Mucosa of descending colon (tissue), 3 donors: ENCODE measurements at places on chromosomes 13 and 19.
A peak's percentile ranks its signal among the peaks of the same experiment; 100 is the strongest.

DNA sequence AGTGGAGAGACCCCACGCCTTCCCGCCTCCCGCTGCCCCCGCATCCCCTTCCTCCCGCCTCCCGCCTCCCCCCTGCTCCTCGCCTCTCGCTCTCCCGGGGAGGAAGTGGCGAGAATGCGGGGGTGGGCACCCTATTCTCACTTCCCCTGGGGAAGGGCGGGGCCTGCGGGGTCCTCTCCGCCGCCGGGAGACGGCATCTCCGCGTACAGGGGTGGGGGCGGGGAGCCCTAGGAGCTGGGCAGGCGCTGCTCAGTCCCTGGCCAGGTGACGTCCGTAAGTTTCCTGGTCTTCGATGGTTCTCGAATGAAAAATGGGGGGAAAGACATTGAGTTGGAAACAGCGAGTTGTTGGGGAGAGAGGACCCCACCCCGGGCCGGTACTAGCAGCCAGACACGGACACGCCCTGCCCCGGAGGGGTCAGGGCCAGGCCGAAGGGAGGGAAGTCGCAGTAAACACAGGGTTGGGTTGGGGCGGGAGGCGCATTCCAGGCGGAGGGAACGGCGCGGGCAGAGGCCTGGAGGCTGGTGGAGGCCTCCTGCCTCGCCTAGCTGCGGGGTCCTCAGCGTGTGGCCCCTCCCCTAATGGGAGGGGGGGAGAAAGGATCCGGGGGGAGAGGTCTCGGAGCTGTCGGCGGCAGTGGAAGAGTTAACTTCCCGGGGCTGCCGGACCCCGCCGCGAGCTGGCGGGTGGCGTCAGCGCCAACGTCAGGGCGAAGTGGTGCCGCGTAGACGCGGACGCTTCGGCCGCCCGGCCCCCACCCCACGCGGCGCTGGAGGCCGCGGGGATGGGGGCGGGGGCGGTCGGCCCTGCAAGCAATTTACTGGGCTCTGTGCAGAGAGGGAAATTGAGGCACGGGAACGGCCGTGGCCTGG, 10.4 kb upstream of the JUND start:
- DNase-seq: peak; percentile 90

DNA sequence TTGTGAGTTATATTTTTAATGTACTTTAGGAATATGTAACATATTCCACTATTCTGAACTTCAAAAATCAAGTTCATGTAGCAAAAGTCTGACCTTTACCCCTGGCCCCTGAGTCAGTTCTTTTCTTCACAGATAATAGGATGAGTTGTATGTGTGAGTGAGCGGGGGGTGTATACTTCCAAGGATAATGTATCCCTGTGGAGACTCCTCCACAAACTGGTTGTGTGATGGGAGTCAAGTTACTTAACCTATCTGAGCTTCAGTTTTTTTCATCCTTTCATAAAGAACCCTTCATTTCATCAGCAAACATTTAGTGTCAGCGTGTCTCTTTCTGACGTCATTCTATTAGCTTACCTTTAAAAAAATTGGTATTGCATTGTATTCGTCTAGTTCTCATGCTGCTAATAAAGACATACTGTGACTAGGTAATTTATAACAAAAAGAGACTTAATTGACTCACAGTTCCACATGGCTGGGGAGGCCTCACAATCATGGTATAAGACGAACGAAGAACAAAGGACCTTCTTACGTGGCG, 288.1 kb upstream of the GPC6 start:
- no peak for DNase-seq

DNA sequence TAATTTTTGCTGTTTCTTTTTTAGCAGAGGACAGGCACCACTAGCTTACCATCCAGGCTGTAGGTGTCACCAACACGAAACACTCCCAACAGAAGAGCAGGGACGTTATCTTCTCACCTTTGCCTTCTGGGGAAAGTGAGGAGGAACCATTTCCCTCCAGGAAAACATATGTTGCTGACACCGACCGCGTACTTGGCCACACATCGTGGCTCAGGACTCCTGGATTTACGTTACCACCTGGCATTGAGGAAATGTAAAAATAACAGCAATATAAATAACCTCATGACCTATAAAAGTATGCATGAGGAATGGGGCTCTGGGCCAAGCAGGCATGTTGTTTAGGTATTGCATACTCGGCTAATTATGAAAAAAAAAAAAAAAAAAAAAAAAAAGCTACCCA, 525.1 kb downstream of the MYO16 start:
- DNase-seq: no peak

DNA sequence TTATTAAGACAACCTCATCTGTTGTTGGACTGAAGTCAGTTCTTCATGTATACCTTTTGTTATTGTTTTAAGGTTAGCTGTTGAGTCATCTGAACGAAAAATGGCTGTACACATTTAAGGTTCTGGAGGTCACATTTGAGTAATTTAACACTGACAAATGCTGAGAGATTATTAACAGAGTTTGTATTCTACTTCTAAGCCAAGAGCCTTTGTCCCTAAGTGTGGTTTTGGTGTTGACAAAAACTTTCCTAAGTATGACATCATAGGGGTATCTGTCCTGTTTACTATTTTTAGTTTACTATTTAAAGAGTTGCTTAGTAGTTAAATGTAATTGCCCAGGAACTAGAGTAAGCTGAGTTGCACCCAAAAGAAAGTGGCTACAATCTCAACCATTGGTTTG, 71.9 kb downstream of the CDK8 start:
- DNase-seq: no peak

GRCh38 chr19:18239303-18239702, 13.1 kb upstream of the PDE4C start:
- DNase-seq: no peak

- no peak for DNase-seq
Measured at GRCh38 chr19:58350871-58351557, 2.3 kb downstream of the A1BG start.

GRCh38 chr13:48235341-48236135, 2.5 kb downstream of the ITM2B start:
- DNase-seq: no peak

DNA sequence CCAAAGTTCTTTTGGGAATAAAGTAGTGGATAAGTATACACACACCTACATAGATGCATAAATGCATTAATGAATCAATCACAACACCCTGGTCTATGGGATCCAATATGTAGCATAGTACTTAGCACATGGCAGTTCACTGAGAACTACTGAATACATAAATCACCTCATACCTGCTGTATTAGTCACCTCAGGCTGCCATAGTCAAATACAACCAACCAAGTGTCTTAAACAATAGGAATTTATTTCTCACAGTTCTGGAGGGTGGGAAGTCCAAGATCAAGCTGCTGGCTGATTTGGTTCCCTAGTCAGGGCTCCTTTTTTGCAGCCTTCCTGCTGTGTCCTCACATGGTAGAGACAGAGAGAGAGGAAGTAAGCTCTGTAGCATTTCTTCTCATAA, 228.2 kb downstream of the NHLRC3 start:
- DNase-seq: no peak

GRCh38 chr13:26050568-26051230, 1.1 kb downstream of the SHISA2 start:
- DNase-seq: no peak

GRCh38 chr13:67229481-67230403, at the start of gene PCDH9:
Gene PCDH9, minus strand, starts transcription at chr13:67230336. Its CDS starts 1,896 bp downstream, at chr13:67228440.
- no peak for DNase-seq

- no peak for DNase-seq
Measured at GRCh38 chr13:21546372-21546771, 57.6 kb downstream of the MICU2 start.

DNA sequence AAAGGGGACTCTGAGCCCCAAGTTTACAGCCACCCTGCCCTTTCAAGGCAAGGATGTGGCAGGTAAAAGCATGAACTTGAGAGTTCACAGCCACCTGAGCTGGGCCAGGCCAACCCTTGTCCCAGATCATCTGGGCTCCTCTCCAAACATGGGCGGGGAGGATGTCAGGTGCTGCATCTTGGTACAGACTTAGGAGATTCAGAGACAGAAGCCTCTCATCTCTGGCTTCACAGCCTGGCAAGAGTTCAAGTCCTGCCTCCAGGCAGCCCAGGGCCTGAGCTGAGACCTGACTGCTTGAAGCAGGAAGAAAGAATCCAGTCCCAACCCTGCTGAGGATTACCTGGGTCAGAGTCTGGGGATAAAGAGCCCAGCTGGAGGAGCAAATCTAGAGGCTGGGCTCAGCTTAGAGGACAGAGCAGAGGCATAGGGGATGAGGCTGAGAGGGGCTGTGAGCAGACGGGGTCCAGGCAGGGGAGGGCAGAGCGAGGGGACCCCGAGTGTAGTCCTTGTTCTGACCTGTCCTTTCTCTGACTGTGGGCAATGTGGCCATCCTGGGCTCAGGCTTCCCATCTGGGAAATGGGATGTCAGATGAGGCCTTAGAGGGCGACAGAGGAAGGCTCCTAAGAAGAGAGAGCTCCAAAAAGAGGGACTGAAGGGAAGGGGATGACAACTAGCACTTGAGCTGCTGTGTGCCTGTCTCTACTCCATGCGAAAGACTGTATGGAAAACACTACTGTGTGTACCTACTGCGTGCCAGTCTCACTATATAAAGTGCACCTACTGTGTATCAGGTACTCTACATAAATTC, 6.6 kb upstream of the OR10H5 start:
- DNase-seq: peak; percentile 50

DNA sequence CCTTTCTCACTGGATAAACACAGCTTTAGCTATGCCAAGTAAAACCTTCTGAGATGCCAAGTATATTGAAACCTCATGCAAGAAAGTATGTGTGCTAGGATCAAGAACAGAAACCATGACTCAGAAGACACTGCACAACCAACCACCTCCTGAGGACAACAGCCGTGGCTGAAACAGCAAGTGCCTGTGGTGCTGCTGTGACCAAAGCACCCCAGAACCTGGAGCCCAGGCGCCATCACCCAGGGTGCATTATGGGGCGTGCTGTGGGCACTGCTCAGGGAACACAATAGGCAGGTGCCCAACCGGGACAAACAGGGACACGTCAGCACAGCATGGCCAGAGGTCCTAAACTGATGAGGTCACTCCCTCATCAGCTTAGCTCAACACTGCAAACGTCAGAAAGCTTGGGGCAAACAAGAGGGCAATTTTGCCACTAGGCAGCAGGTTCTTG, 101.3 kb upstream of the SLC15A1 start:
- DNase-seq: peak; percentile 19

DNA sequence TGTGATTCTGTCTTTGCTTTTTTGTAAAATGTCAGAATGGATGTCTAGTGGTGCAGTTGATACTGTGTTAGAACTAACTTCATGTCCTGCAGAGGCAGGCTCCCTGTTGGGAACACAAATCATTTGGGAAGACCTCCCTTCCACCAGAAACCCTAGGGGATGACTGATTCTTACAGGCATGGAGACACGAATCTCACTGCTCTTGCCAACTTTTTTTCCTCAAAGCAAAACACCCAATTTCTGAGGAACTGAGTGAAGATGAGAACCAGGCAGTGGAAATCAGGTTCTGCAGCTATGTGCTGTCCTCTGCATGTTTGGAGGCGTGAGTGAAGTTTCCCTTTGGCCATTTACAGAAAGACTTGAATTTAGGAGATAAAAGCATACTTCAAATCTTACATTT, 87.5 kb upstream of the CSNK1A1L start:
- DNase-seq: no peak

DNA sequence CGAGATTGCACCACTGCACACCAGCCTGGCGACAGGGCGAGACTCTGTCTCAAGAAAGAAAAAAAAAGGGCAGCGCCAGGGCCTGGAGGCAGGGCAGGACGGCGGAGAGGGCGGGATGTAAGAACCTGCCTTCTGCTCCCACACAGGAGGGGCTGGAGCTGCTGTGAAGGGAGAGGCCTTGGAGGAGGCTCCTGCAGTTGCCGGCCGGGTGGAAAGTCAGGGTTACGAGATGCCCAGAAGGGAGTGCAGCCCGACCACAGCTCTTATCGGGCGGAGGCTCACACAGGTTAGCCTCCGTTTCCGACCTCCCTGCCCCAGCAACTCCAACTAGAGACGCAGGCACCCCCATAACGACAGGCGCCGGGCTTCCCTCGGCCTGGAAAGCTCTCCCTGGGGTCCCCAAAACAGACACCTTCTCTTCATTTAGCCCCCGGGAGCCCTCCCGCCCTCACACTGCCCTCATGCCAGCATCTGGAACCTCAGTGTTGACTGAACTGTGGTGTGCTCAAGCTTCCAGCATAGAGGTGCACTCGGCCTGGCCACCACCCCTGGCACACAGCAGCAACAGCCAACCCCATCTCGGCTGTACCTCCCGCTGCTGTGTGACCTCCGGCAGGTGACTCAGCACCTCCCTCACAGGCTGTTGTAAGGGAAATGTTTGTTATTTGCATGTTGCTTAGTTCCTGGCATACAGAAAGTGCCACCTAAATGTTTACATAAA, 1.4 kb downstream of the PLPP2 start:
- DNase-seq: peak; percentile 76

DNA sequence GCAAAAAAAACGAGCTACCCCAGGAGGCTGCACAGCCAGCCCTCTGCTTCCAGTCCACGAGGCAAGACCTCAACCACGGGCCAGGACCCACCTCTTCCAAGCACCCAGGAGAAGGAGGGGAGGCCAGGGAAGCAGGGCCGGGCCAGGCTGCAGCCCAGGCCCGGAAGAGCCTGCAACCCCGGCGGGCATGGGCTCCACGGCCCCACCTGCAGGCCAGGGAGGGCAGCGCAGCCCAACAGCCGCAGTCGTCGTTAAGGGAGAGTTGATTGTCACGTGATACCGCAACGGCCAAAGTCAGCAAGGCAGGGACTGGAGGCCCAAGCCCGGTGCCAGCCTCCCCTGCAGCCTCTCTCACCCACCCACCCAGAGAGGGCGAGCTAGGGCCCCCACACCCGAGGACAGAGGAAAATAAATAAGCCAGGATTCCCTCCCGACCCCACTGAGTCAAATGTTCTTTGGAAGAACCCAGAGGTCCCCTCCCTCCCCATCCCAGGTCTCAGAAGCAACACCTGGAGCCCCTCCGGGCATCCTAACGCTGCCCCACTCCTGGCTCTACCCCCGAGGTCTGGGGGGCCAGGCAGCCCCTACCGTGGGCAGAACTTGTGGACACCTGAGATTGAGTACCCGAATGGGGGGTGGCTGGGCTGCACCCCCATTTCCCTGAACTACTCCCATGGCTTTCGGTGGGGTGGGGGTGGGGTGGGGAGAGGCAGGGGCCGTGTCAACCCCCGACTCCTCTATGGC, 5.2 kb upstream of the REXO1 start:
- peak; percentile 91 for DNase-seq

DNA sequence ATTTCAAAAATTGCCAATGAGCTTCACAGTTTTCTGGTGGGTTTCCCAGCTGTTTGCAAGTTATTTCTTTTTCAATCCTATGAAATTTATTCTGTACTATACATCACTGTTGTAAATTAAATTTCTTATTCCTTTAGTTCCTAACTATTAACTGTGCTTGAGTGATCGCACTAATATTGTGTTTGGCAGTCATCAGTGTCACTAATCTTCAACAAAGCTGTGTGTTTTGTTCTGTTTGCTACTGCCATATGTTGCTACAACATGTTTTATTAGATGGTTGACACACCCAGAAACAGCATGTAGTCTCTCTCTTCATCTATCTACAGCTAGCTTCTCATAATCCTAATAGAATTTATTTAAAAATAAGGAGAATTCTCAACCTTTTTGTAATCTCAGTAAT, 453.6 kb upstream of the PRR20A start:
- no peak for DNase-seq
